ENCODE measurements at places on chromosomes 5 and 9.

DNA sequence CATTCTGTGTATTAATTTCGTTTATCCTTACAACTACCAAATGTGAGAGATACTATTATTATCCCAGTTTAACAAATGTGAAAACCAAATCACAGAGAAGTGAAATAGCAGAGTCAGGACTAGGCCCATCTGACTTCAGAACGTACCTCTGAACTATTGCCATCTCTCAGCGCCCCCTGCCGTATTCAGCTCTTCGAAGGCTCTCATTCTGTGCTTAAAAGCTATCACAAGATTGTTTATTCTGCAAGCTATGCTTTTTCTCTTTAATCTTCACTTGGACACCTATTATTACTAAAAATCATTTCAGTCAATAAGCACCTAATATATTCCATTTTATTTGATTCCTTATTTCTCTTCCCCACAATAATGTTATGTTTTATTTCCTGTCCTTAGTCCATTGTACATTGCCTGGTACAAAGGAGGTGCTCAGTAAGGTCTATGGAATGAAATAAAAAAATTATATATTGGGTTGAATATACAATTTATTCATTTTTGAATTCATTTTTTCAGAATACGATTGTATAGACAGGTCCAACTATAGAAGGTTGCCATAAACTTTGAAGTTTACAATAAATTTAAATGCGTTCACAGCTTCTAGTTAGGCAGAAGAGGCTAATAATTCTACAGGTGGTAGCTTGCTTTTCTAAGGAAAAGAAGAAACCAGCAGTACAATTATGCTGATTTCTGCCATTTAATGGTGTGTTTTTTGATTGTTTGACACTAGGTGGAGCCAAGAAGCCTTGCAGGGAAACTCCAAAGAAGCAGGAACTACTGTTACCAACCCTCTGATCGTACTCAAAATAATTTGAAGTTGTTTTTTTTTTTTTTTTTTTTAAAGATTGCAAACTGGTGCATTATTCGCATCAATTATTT, 202.2 kb upstream of the DMRTA1 start:
- peak; percentile 56 for DNase-seq

- no peak for DNase-seq
Observed at GRCh38 chr9:93634311-93635185, 58.2 kb downstream of the PHF2 start.

DNA sequence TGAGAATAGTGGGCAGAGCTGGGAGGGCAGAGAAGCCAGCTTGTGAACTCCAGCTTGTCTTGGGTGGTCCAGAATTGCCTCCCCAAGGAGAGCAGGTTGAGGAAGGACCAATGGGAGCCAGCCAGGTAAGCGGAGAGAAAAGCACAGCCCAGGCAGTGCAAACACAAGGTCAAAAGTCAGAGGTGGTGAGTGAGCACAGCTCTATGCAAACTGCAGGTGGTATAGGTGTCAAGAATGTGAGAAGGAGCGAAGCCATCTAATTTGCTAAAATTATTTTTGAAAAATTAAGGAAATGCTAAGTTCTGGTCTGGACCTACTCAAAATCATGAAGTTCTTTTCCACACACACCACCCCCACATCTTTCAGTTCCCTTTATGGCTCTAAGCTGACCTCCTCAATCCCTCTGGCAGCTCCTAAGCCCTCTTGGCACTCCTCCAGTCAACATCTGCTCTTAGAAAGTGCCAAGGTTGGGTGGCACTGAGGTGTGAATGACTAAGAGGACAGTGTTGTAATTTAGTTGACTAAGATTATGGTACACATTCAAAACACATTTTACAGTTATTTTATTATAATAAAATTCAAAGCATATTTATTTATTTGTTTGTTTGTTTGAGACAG, 6.6 kb upstream of the OTULINL start:
- no peak for DNase-seq

DNA sequence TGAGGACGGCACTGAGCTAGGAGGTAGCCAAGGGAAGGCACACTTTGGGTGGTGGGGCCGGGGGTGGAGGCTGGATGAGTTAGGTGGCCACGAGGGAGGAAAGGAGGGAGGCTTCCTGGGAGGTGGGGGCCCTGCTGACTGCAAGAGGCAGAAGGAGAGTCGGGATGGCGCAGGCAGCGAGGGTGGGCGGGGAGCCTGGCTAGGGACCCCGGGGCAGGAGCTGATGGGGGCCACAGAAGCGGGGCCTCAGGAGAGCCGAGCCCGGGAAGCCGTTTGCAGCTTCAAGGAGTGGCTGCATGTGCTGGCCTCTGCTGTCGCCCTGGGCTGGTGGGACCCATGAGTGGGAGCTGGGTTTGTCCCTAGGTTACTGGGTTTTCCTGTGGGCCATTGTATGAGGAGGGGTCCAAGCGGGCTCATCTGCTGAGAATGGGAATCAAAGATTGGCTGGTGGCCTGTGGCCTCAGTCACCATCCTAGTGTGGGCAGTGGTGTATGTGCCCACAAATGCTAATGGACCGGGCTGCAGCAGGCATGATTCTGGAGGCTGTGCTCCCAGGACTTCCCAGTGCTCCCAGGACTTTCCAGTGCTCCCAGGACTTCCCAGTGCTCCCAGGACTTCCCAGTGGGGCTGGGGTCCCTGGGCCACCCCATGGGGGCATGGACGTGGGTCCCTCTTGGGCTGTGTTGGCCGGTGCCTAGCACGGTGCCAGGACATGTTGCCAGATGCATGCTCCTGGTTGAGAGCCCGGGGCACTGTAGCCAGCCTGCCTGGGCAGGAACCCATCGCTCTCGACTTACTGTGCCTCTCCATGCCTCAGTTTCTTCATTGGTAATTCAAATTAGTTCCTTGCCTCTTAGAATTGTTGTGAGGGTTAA, 40.2 kb downstream of the UNC5A start:
- no peak for DNase-seq

DNA sequence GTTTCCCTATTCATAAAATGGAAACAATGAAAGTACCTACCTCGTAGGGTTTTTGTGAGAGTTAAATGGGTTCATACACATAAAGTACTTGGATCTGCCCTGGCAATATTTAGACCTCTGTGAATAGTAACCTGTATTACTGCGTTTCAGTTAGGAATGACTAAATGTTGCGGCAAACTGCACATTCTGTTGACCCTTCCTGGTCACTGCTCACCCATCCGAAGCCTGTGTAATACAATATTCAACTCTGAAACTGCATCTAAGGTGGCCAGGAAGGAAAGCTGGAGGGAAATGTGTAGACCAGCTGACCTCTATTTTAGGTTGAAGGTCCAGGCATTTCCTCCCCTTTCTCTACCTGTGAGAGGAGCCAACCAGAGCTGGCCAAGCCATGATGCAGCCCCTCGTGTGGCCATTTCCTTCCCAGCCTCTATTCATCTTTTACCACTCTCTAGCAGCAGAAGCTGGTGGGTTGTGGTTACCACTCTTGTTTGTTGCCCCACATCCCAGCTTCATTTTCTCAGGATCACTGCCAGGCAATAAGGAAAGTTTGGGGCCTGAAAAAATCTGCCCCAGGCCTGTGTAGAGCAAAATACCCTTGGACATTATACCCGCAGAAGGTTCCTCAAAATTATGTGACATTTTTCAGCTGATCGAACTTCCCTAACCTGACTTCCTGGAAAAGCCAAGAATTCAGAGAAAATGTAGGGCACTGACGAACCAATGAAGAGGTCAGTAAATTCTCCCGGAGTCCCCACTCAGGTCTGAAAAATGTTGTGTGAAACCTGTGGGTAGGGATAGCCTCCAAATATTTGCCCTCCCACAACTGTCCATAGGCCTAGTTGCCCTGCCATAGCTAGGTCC, 20.5 kb upstream of the PDCD1LG2 start:
- DNase-seq: no peak

- no peak for DNase-seq
Observed at GRCh38 chr5:169914766-169915165, 65.5 kb downstream of the INSYN2B start.

- no peak for DNase-seq
Observed at GRCh38 chr5:168295574-168296201, 4.2 kb downstream of the WWC1 start.

- DNase-seq: no peak
Observed at GRCh38 chr5:80239680-80240367, 16.0 kb downstream of the SERINC5 start.

- DNase-seq: no peak
Observed at GRCh38 chr5:150596313-150596712, 44.1 kb upstream of the SYNPO start.

DNA sequence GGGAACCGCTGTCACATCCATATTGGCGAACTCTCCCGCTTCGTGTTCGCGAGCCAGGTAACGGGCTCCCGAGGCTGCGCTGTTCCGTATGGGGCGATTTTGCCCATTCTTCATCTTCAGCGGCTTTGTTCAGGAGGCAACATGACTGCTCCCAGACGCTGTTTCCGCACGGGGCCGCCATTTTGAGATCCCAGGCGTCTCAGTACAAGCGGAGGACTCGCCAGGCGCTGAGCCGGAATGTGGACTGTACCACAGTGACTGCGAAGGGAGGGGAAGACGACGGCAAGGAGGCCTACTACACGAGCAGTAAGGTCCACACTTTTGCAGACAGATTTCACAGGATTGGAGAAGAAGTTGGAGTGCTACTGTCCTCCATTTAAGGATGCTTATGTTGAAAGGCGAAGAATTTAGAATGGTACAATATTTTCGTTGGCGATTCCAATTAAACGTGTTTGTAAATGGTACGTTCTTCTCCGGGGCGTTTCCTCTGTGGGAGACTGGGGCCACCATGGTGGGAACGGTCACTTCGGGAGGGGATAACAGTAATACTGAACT, 41.6 kb upstream of the ZNF300 start:
- DNase-seq: no peak

- no peak for DNase-seq
Observed at GRCh38 chr5:82347201-82347865, 69.2 kb upstream of the RPS23 start.

GRCh38 chr9:12973710-12974109, 198.9 kb downstream of the LURAP1L start:
- no peak for DNase-seq

DNA sequence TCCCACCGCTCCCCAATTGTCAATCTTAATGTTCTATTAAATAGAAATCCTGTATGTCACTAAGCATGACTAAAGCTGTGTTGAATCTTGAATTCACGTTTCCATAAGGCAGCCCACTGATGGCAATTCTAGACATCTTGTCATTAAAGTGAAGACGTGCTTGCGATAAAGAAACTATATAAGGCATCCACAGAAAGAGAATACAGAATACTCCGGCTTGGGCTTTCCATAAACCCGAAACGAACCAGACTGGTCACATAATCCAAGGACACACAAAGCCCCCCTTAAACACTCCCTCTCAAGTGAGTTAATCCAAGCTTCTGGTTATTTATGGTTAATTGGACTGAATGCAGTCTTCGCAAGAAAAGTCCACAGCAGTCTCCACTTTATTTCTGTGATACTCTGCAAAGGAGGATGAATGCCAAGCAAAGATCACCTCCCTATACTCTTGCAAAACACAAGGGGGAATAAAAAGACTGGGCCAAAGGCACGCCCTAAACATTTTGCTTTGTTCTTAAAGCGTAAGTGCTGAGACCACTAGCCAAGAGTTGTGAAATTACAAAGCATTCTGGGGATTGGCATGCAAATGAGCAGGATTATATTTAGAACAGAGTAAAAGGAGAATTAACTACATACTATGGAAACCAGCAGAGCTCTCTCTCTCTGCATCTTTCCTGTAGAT, 54.7 kb downstream of the DPYSL3 start:
- DNase-seq: no peak

GRCh38 chr9:85522459-85523092, 219.2 kb downstream of the AGTPBP1 start:
- DNase-seq: no peak

All from CD4-positive, alpha-beta T cell treated with Interleukin-4 for 4 hours (primary cell).